NCI-H2081 treated with DMSO at 0.1 percent for 48 hours (cell line): ENCODE measurements at places on chromosomes 16 and 17.

DNA sequence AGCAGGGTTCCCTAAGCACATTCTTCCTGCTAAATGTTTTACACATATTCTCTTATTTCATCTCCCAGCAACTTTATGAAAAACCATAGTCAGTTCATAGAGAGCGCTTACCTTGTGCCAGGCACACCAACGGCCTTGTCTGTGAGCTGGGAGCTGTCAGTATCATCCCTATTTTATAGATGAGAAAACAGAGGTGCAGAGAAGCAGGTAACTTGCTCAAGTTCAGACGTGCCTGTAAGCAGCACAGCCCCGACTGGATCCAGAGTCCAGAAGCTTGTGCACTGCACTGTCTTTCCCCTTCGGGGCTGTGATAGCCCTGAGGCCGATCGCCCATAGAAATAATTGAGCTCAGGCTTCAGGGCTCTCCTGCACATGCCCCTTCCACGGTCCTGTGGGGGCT lies 6.2 kb downstream of the AQP8 start:
- DNase-seq: no peak

DNA sequence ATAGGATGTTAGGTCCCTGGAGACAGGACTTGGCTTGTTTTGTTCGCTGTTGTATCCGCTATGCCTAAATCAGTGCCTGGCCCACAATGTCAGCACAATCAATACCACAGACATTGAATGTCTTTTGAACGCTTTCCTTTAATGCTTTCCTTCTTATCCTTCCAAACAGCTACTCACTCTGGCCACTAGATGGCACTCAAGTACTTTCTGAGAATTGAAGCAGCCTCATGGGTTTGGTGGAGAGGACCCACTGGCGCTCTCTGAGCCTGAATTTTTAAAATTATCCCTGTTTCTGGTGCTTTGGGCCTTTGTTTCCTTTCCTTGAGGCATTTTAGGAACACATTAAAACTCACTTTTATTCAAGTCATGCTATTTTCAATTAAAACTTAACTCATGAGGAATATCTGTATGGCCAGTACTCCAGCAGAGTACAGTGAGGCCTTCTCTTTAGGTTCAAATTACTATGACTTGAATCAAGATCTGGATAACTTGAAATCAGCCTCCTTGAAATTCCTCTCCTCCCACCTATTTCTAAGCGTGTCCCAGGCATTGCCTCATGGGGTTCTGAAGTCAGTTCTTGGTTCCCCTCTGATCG lies 3.2 kb upstream of the NLRP1 start:
- peak; percentile 1 for DNase-seq

DNA sequence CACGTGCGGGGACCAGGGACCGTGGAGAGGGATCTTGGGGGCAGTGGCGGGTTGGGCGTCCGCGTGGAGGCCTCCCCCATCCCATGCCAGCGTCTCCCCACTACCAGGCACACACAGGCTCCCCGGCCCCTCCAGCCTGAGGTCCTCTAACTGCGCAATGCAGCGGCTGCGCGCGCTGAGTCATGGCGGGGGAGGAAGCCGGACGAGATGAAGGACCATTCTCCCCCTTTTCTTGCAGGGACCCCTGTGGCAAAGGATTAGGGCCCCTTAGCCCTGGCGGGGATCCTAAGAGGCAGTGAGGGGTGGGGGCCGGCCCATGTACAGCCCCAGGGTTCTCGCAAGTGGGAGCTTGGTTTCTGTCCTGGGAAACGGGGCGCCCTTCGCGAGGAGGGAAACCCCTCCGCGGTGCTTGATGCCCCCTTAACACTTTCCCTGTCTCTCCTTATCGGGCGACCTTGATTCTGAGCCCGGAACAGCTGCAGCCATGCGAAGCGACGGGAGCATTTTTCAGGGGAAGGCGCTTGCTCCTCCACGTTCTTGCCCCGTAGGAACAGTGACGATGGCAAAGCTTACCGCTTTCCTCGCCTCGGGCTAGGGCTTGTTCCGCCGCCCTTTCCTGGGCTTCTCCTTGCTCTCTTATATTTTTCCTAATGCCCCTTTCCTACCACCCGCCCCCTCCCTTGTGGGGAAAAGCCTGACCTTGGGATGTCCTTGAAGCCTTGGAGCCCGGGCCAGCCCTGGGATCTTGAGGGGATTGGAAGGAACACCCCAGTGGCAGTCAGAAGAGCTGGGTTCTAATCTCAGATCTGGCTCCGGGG lies 592 bp downstream of the ALDOA start:
- no peak for DNase-seq

GRCh38 chr16:82138478-82139285 lies 31.3 kb downstream of the MPHOSPH6 start:
- DNase-seq: no peak

DNA sequence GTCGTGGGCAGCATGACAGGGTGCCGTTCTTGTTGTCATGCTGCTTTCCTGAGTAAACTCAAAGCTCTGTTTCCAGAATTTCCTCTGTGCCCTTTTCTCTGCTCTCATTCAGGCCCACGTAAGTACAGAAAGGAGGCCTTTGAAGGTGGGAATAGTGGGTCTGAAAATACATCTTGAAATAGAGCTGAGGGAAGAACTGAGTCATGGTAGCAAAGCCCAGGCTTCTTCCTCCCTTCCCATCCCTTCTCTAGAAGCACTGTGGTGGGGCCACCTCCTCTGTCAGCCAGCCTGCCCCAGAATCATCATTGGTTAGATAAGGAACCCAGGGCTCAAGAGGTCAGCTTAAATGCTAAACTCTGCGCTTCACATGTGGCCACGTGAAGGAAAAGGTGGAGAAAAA lies 9.4 kb downstream of the CTRL start:
- no peak for DNase-seq

GRCh38 chr17:80006339-80006720 lies 29.3 kb downstream of the TBC1D16 start:
- DNase-seq: no peak

DNA sequence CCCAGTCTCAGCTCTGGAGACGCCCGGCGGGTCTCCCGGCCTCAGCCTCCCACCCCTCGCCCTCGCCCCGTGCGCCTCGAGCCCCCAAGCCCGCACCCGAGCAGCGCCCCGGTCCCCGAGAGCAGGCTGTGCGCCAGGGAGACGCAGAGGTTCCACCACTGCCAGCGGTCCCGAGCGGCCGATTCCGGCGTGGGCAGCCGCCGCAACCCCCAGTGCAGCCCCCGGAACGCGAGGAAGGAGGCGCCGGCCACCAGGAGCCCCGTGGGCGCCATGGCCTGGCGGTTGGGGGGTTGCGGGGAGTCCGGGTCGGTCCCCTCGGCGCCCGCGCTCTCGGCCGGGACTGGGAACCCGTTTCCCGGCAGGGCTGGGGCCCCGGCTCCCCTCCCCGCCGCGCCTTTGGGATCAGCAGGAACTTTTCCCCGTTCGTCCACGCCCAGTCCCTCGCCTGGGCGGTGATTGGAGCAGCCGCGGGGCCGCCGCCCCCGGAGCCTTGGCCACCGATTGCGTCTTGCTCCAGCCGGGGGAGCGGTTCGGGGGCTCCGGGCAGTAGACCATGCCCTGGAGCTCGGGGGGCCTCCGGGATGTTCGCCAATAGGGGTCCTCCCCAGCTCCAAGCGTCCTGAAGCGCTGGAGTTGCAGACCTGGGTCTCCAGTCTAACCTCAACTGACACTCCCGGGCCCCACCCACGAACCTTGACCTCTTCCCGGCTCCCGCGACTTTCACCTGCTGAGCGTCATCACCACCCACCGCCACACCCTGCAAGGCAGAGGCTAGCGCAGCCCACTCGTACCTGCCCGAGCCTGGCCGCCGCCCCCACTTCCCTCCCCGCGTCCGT lies at the start of gene TLCD2:
TSS of gene TLCD2 (minus strand) at position 407 of the 836 bp plus-strand sequence. CDS start at position 272, 135 bp downstream.
- DNase-seq: no peak

GRCh38 chr16:12178251-12178990 lies 201.9 kb downstream of the SNX29 start:
- no peak for DNase-seq

GRCh38 chr16:7703672-7704071 lies 371.0 kb downstream of the RBFOX1 start:
- no peak for DNase-seq

DNA sequence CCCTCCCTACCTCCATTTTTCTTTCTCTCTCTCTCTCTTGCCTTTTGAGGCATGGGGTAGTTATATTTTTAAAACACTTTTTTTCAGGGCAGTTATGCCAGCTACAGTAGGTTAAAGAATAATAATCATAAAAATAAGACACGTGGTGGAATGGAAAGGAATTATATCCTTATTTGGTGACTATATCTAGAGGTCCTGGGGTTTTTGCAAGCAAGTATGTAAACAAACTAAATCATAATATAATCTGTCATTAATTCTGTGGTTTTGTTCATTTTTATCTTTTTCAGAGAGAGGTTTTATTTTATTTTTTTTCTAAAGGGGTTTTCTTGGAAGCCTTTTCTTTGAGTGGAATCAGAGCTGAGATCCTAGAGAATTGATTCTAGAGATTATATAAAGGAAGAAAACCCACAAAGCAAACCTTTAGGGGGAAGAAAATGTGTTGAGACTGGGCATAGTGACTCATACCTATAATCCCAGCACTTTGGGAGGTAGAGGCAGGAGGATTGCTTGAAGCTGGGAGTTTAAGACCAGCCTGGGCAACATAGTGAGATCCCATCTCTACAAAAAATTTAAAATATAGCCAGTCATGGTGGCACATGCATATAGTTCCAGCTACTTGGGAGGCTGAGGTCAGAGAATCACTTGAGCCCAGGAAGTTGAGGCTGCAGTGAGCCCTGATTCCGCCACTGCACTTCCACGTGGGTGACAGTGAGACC lies 53.2 kb downstream of the NQO1 start:
- no peak for DNase-seq

GRCh38 chr17:14616528-14616927 lies 315.6 kb downstream of the HS3ST3B1 start:
- no peak for DNase-seq

DNA sequence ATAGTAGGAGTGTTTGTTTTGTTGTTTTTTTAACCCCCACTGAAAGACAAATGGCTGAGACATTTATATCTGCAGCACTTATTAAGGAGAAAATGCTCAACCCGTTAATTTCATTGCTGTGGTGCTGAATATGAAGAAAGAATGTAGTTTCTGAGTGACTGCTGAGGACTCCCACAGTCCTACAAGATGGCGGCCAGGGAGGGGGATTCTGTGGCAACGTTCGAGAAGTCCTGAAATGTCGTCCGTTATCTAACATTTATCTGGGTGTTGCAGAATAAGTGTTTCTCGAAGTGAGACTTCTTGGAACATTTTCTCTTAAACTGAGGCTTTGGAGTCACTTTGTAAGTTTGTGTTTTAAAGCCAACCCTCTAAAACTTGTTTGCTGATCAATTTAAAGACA lies 530.4 kb downstream of the XYLT1 start:
- no peak for DNase-seq

DNA sequence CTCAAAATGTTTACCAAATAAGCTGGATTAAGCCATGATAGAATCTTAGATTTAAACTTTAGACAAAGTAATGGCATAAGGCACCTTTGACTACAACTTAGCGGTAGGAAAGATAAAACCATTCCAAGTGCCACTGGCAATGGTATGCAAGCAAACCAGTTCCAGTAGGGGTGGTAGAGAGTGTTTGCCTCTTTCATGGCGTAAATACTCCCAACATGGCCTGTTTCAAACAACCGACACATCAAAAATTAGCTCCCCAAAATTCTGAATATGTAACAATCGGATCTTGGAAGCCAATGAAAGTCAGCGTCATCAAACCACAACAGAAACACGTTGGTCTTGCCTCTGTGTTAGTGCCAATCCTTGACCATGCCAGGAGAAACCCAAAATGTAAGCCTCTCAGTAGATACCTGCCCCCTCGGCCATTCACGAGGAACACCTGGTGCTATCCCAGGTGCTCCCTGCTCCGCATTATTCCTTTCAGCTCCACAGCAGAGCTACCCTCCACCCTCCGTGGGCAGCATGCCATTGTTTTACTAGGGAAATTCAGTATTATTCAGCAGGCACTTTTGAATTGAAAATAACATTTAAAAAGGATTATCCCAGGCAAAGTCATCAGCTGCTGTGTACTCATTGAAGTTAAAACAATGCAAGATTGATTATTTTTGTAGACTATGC lies 307.8 kb upstream of the CDH11 start:
- DNase-seq: no peak

GRCh38 chr17:59427425-59427921 lies 96.0 kb downstream of the YPEL2 start:
- no peak for DNase-seq

- DNase-seq: no peak
Measured at GRCh38 chr16:54204756-54205155, 81.8 kb downstream of the IRX3 start.

GRCh38 chr17:6437466-6437865 lies 2.5 kb upstream of the AIPL1 start:
- no peak for DNase-seq

DNA sequence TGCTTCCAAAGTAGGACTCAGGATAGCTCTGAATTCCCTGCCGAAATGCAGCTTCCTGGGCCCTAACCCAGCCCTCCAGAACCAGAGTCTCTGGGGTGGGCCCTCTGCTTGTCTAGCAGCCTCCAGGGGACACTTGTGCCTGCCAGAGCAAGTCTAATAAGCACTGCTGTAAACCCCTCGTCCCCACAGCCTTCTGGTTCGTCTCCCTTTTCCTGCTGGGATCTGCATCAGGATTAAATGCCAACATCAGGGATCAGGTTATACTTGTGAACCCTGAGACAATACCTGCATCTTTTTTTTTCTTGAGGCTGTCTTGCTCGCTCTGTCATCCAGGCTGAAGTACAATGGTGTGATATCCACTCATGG lies 282.0 kb downstream of the SEC14L1 start:
- DNase-seq: no peak

DNA sequence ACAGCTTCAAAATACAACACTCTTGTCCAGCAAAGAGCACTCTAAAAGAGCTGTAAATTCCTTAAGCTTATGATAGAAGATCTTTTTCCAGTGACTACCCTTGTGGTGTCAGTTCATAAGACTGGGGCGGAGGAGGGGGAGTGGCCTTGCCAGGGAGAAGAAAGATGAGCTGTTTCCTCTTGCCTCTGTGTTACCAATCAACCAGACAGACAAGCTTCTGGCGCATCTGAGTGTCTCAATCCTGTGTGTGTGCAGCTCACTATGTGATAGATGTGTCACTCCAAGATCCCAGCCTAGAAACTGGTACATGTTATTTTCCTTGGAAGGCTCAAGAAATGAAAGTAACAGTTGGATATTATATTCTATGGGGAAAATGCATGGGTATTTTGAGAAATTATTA lies 167.4 kb upstream of the CACNG3 start:
- DNase-seq: no peak

GRCh38 chr17:10815319-10815718 lies 11.4 kb upstream of the TMEM238L start:
- DNase-seq: no peak

GRCh38 chr16:81836279-81837054 lies 57.4 kb downstream of the PLCG2 start:
- no peak for DNase-seq
